ENCODE measurements at places on chromosomes 13 and 19.
A peak's percentile ranks its signal among the peaks of the same experiment; 100 is the strongest.

- no peak for DNase-seq
Observed at GRCh38 chr13:84567848-84568247, 685.6 kb upstream of the SLITRK1 start.

- DNase-seq: no peak
Observed at GRCh38 chr13:50998326-50998725, 88.7 kb downstream of the RNASEH2B start.

DNA sequence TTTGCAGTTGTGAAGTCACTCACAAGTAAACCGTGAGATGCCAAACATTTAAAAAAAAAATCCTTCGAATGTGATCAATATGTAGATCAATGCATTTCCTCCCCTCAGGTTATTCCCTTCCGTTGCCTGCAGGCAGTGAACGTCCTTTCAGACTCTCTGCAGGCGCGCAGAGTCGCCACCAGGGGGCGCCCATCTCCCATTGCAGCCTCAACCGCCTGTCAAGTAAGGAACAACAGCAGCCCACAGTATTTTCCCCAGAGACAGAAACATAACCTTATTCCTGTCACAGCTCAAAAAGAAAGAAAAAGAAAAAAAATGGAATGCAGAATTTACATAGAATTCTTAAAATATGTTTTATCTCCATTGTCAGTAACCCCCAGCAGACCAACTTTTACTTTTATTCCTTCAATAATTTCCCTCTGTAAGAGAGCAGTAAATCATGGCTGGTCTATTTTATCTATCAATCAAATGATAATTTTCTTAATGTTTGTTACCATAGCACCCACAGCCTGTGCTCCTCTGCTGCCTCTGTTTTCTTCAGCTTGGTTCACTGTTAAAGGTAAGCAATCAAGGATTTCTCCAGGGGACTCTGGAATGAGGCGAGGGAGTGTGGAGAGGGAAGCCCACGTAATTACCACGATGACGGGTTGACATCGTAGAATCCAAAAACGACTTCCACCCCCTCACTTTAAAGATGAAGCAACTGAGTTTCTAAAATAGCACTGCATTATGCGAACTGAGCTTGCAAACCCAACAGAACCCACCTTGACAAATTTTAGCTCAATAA lies 637.6 kb upstream of the ARGLU1 start:
- no peak for DNase-seq

DNA sequence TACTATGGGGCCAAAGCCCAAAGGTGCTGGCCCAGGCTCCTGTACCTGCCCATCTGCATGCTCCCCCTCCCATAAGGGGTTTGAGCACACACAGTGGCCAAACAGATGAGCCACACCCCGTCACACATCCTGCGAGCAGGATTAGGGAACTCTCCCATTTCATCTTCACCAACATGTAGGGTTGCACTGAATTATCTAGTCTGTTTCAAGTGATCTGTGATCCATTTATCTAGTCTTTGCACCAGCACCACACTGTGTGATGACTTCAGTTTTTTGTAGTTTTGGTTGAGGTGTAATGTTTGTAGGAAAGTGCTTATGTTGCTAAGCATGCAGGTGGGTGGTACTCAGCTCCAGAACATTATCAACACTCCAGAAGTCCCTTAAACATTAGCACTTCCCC lies 249.3 kb downstream of the MYO16 start:
- no peak for DNase-seq

GRCh38 chr13:48066310-48066989 lies 28.5 kb downstream of the MED4 start:
- DNase-seq: peak; percentile 51

DNA sequence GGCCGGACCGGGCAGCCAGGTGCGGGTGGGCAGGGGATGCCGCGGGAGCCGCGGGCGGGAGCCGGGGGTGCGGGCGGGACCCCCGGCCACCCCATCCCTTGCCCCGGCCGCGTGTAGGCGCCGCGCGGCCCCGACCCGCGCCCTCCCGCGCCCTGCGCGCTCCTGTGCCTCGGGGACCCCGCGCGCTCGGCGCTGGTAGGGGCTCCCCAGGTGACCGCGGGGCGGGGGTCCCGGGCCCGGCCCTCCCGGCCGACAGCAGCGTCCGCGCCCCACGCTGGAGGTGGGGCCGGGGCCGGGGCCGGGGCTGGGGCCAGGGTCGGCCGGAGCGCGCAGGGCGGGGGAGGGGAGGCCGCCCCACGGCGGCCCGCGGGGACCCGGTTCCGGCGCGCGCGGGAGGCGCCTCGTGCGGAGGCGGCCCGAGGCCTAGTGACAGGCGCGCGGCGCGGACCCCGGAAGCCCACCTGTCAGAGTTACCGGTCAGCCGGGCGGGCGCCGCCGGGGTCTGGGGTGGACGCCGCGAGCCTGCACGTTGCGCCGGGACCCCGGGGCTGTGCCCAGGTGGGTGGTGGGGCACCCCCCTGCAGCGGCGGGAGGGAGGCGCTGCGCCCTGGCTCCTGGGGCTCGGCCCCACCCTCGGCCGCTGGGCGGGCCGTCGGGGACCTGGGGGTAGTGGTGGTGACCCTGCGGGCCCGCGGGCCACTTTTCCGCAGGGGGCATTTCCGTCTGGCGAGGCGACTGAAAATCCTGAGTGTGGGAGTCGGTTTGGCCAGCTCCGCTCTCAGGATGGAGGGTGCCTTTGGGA lies 518 bp downstream of the TFDP1 start:
- peak; percentile 50 for DNase-seq

DNA sequence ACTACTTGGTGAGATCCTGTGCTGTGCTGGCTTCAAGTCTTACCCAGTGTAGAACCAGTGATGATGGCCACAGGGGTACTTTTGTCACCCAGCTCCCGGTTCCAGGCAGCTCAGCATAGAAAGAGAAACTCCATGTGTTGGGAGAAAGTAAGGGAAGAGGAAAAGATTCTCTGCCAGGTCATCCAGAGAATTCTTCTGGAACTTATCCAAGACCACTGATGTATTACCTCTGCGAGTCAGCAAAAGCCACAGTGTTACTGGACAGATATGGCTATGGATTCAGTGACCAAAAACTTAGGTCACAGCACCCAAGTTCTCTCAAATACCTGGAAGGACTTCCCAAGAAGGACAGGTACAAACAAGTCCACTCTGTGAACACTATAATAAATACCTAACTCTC lies 399.5 kb upstream of the MIR17HG start:
- DNase-seq: no peak

GRCh38 chr13:77513719-77514335 lies 21.7 kb upstream of the SCEL start:
- no peak for DNase-seq

GRCh38 chr13:39035799-39036198 lies 2.1 kb downstream of the PROSER1 start:
- no peak for DNase-seq

- DNase-seq: no peak
Observed at GRCh38 chr13:113204378-113204734, 4.1 kb downstream of the PCID2 start.

- no peak for DNase-seq
Observed at GRCh38 chr19:13906521-13906904, 512 bp downstream of the CC2D1A start.

DNA sequence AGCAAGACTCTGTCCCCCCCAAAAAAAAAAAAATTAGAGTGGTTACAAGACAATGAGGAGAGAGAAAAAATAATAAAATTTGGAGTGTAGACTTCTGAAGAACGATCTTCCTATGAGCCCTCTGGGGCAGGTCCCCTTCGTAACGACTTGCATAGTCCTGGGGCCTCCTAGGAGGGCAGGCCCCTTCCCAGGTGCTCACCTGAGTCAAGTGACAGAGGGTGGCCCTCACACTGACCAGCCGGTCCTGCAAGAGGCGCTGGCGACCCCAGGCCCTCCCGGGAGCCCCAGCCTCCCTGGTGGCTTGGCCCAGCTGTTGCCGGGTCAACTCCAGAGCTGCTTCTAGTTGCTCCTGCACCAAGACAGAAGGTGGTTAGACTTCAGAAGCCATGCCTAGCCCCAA lies 14.9 kb downstream of the PLEKHA4 start:
- no peak for DNase-seq

GRCh38 chr13:71169180-71169579 lies 697.8 kb downstream of the DACH1 start:
- no peak for DNase-seq

DNA sequence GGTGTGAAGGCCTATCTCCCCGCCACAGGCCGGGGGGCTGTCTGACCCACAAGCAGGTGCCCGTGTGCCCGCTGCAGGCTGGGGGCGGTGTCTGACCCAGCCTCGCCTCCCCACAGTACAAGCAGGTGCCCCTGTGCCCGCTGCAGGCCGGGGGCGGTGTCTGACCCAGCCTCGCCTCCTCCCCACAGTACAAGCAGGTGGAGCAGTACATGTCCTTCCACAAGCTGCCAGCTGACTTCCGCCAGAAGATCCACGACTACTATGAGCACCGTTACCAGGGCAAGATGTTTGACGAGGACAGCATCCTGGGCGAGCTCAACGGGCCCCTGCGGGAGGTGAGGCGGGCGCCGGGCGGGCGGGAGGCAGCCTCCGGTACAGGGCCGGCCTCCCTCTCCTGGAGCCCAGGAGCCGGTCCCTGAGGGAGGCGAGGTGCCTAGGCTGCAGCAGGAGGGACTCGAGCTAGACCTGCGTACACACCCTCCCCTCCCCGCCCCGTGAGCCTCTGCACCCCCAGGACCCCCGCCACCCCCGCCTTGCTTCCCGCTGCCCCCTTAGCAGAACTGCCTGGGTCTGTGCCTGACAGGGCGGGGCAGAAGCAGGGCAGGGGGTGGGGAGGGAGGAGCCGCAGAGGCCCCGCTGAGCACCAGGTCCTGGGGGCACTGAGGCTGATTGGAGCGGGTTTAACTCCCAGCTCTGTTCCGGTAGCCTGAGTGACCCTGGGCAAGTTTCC lies 20.6 kb downstream of the HCN2 start:
- no peak for DNase-seq

DNA sequence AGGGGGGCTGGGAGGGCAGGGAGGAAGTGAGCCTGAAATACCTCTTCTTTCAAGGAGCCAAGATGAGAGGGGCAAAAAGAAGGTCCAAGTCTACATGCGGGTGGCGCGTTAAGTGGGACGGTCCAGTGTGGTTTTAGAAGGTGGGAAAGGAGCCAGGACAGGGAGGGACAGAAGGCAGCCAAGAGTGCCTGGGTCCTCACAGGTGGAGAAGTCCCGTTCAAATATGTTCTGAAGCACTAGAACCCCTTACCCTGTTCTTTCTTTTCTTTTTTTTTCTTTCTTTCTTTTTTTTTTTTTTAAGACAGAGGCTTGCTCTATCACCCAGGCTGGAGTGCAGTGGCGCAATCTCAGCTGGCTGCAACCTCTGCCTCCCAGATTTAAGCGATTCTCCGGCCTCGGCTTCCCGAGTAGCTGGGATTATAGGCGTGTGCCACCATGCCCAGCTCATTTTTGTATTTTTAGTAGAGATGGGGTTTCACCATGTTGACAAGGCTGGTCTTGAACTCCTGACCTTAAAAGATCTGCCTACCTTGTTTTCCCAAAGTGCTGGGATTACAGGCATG lies 7.4 kb downstream of the CAMSAP3 start:
- no peak for DNase-seq

- DNase-seq: no peak
Observed at GRCh38 chr19:39342647-39343305, 555 bp downstream of the SAMD4B start.

DNA sequence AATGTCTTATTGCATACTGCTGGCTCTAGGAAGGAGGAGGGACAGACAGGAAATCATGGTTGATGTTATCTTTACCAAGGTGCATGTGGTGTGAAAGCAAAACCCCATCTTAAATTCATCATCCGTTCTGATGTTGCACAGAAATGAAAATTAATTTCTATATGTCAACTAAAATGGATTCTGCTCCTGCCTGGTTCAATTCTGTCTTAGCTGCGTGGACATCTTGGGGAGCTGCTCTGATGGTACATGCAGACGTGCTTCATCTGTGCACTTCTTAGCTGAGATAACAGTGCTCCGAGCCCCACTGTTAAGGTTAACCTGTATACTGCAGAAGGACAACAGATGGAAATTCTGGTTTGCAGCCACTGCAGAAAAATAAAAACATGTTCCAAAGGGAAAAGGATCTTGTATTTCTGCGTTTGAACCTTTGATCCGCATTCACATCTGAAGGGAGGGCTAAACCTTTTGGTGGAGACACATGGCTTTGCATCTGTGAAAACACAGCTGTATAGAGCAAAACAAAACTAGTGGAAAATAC lies 155.6 kb downstream of the TM9SF2 start:
- no peak for DNase-seq

DNA sequence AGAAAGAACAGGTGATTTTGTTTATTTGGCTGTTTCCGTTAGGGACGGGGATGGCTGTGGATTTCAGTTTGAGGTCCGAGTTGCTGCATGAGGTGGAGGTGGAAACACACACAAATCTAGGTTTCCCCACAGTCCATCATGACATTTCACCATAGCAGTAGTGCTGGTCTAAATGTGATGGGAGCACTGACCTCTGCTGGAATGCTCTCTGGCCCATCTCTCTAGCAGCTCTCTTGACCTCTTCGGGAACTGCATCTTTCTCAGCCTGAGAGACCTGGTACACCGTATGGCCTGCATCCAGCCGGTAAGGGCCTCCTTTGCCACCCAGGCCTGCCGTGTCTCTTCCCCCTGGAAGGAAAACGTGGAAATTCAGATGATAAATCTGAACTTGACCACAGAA lies 154.0 kb downstream of the RGCC start:
- DNase-seq: no peak

GRCh38 chr19:40089462-40089861 lies 1.3 kb downstream of the ZNF780A start:
- DNase-seq: no peak

DNA sequence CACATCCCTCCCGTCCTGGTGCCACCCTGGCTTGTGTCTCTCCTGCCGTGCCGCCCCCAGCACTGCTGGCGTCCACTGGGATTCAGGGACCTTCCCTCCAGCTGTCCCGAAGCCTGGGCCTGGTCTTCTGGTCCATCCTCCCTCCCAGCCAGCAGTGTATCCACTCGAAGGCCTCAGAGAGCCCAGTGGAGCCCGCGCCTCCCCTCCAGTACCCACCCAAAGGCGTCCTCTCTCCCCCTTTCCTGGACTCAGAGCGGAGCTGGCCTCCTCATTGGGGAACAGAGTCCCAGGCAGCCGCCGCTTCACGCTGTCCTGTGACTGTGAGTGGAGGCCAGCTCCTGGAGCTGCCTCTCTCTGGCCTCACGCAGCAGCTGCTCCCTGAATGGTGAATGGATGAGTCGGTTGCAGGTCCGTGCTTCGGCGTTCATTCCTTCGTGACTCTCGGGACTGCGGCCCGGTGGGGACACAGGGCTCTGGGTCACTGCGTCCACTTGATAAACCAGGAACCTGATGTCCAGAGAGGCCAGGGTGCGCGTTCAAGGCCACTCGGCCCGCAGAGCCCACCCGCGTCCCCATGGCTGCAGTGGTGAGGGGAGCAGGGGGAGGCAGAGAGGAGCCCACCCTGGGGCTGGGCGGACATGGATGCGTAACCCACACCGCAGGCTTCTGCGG lies 12.1 kb downstream of the ONECUT3 start:
- DNase-seq: no peak

- DNase-seq: no peak
Observed at GRCh38 chr19:39296906-39297305, 699 bp downstream of the IFNL1 start.

DNA sequence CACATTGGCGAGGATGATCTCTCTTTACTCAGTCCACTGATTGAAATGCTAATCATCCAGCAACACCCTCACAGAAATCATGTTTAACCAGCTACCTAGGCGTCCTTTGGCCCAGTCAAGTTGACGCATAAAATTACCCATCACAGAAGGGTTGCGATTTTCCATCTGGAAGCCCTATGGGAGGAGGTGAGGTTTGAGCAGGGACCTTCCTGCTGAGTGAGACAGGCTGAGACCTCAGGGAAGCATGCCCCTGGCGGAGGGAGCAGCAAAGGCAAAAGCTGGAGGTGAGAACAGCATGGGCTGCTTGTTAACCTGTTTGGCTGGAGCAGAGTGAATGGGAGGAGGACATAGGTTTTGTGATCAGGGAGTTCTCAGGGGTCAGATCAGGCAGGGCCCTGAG lies 7.3 kb downstream of the TTC9B start:
- no peak for DNase-seq

GRCh38 chr13:33347861-33348260 lies 62.3 kb upstream of the STARD13 start:
- no peak for DNase-seq
